ENCODE measurements at places on chromosomes 2 and 18.

GRCh38 chr2:241818943-241819270, 9.9 kb downstream of the NEU4 start:
- no peak for DNase-seq

GRCh38 chr2:136305517-136306192, 187.7 kb upstream of the CXCR4 start:
- no peak for DNase-seq

GRCh38 chr2:160721089-160722040, 227.8 kb upstream of the RBMS1 start:
- DNase-seq: no peak

DNA sequence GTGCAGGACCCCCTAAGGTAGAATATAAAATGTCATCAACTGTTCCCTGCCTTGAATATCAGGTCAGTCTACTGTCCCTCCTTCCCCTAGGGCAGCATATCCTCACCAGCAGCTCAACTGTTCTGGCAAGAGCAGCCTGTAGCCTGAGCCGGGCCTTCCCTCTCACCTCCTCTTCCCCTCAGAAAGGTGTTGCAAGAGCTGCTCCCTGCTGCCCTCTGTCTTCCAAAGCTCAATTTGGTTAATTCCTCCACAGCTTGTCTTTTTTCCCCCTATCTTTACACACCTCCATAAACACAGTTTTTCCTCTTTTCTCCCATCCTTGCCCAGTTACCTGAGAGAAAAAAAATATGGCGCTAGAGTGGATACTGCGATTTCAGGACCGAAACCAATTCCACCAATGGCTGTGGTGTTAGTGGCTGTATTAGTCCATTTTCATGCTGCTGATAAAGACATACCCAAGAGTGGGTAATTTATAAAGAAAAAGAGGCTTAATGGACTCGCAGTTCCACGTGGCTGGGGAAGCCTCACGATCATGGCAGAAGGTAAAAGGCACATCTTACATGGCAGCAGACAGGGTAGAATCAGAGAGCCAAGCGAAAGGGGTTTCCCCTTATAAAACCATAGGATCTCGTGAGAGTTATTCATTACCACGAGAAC, 184.7 kb downstream of the MREG start:
- peak; percentile 83 for DNase-seq

GRCh38 chr2:180169474-180169873, 162.4 kb upstream of the CWC22 start:
- no peak for DNase-seq

- DNase-seq: no peak
These were observed 270.8 kb downstream of the CALCRL start for GRCh38 chr2:187177253-187177652.

DNA sequence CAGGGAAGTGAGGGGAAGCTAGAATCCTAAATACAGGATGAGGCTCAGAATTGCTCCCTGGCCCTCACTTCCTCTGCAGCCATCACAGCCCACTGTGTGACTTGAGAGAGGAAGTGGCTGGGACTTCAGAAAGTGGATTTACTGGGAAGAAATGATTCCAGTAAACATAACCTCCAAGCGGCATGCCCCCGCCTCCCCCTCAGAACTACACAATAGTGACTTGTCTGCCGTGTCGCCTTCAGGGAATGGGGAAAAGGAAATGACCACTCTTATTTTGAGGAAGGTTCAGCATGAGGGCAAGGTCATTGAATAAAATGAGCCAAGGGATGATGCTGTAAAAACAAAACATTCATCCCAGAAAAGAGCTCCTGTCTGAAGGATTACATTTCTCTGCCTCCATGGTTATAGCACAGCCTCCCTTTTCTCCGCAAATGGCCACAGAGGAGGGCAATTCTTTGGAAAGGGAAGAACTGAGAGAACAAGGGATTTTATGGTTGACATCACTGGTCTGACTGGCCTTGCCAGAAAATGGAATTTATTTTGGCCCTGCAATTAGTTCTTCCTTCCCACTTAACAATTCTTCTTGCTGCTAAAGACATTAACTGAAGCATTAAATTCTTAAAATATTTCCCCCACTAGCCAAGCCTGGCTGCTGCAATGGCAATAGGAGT, 78.9 kb upstream of the DAPL1 start:
- no peak for DNase-seq

DNA sequence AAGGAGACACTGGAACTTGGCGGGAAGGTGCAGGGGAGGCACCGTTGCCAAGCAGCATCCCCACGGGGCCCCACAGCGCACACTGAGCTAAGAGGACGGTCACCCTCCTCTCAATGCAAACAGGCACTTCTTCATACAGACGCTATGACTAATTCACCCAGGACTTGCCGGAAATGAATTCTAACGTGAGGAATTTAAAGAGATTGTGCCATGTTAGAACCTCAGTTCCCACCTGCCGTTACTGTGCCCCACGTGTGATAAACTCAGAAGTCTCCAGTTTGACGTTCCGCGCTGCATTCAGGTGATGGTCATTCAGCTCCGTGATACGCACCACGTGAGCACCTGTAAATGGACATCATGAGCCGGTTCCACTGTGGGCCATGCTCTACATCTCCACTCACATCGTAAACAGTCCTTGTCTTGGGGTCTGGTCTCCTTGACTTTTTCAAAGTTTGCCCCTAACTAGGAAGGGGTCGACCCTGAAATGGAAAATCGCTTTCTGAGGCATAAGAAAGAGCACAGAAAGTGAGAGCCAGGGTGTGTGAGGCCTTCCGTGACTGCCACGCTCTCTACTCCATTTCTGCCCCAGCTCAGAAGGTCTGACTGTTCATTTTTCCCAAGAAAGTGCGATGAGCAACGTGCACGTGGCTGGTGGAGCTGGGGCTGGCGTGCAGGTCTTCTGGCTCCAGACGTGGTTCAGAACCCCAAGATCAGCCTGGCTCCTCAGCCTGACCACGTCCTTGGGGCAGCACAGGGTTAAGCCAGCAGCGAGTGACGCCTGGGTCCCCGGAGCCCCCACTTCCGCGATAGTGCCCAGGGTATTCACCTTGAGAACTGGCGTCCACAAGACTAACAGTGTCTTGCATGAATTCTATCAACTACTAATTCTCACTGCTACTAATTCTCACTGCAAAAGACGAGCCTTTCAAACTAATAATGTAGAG, 35.1 kb downstream of the TMEM18 start:
- no peak for DNase-seq

DNA sequence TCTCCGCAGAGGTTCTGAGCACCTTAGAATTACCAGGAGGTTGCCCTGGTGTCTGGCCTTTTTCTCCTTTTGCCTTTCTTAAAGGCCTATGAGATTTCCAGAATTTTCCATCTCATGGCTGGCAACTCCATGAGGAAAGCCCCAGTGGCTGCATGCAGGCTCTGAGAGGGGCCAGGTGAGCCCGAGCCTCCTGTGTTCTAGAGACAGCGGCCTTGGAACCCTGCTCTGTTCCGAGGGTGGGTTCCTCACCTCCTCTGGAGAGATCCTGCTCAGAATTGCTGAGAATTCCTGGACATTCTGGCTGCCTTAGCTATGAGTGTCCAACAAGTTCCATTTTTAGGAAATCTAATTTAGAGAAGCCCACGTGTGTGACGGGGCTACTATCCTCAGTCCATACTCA, 35.7 kb upstream of the HPCAL1 start:
- no peak for DNase-seq

GRCh38 chr18:13572721-13573120, 153.6 kb downstream of the FAM210A start:
- DNase-seq: no peak

- peak; percentile 32 for DNase-seq
These were observed 10.9 kb upstream of the CDH20 start for GRCh38 chr18:61322265-61322873.

DNA sequence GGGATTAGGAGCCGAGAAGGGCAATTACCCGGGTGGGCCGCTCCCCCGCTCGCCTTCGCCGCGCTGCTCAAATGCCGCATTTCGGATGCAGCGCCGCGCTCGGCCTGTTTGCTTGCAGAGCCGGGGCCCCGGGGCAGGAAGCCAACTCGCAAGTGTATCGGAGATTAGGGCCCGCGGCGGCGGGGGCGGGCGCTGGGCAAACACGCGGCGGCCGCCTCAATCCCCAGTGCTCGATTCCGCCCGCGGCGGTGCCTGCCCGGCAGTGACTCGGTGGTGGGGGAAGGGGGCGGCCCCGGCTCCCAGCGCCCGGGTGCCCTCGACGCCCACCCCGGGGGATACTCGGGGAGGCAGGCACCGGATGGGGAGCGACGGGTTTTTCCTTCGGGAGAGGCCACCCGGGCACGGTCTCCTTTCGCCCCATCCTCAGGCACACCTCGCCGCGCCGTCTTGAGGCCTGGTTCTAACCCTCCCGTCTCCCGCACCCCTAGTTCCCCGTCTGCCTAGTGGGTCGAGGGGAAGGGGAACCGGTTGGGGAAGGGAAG, 26.6 kb upstream of the NOTO start:
- DNase-seq: no peak

DNA sequence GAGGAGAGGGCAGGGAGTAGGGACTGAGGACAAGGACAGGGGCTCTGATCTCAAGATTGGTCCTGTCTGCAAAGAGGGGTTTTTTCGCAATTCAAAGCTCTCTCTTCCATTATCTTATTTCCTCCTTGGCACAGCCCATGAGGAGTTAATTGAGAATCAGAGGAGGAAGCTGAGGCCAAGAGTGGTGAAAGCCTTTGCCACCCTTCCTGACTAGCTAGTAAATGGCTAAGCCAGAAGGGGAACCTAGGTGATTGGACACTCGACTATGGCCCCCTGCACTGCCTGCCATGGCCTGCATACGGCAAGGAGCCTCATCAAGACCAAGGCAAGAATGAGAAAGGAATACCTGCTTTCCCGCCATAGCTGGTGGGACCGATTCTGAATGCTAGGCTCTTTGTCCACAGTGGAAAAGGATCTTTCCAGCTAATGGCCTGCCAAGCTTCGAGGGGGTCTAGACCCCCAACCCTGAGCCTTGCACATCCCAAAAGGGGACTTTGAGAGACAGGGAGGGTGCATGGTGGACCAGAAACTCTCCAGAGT, 237.9 kb downstream of the HAUS1 start:
- no peak for DNase-seq

GRCh38 chr2:216308576-216308975, 63.7 kb downstream of the MARCHF4 start:
- no peak for DNase-seq

DNA sequence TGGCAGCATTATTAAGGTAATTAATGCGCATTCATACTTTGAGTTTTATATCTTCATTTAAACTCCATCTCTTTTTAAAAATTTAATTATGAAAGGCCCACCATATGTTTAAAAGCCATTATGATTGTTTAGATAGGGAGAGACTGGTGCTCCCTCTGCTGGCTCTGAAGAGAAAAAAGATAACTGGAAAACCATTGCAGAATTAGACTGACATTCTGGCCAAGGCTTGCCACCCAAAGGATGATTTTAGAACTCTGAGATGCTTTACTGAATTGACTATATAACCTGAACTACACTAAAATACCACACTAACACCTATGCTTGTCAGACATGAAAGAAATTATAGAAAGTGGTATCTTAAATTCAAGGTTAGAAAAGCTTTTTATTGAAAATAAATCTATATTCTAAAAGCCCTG, 127.6 kb upstream of the SPOPL start:
- DNase-seq: peak; percentile 10

DNA sequence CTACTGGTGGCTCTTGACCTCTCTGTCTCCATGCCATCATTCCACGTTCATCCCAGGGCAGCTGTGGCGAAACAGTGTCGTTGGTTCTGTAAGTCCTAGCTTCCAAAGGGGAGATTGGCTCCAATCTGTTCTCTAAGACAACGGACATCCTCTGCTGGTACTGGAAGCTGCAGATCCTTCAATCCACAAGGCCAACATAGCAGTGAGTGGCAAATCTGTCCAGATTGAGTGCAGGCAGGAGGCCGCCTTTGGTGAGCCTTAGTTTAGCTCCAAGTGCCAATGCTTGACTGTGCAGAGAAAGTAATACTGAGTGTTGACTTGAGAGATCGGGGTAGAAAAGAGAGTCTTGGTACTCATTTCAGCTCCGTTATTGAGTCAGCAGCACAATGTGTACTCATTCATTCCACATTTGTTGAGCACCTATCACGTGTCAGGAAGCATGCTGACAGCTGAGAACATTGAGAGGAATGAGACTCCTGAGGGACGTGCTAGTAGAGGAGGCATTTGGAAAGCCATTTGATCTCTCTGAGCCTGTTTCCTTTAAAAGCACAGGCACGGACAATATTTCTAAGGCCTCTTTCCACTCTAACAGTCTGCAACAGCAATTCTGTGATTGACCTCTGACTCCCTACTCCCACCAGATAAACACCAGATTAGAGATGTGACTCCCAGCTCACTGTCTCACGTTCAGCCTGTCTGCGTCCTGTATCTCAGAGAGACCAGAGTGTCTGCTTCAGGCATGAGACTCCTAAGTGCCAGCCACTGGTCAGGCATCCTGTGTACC, 306.0 kb downstream of the CLIP4 start:
- no peak for DNase-seq

GRCh38 chr2:109238580-109238979, 109.6 kb downstream of the SH3RF3 start:
- no peak for DNase-seq

- DNase-seq: peak; percentile 31
These were observed 127.8 kb downstream of the CERS6 start for GRCh38 chr2:168583710-168584521.

DNA sequence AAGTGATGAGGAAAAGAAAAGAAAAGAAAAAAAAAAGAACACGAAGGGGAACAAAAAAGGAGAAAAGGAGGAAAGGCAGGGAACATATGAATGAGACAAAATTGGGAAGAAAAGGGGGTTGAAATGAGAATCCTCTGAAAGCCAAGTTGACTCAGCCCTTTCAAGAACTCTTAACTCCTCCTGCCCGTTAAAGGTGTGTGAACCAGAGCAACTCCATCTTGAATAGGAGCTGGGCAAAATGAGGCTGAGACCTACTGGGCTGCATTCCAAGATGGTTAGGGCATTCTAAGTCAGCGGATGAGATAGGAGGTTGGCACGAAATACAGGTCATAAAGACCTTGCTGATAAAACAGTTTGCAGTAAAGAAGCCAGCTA, 4.0 kb upstream of the POLE4 start:
- DNase-seq: no peak

- no peak for DNase-seq
These were observed 141.9 kb downstream of the LCLAT1 start for GRCh38 chr2:30588994-30589393.

GRCh38 chr2:186431306-186431705, 54.8 kb upstream of the ZC3H15 start:
- DNase-seq: no peak
